ENCODE measurements at places on chromosomes 1 and 21. TPM values are rescaled to one million over a fixed set of nuclear protein-coding genes. Genes with fewer than 3 reads are reported as not detected.
A peak's percentile ranks its signal among the peaks of the same experiment; 100 is the strongest.

CASZ1 gene
- polyA plus RNA-seq = 68.4 TPM

TBX19 gene
- polyA plus RNA-seq = 1.6 TPM

CD2 gene
- polyA plus RNA-seq = 0.19 TPM

WNT4 gene
- polyA plus RNA-seq = 3.2 TPM

GRCh38 chr21:22468893-22469292, 1470.7 kb downstream of the NCAM2 start:
- no peak for DNase-seq

DNA sequence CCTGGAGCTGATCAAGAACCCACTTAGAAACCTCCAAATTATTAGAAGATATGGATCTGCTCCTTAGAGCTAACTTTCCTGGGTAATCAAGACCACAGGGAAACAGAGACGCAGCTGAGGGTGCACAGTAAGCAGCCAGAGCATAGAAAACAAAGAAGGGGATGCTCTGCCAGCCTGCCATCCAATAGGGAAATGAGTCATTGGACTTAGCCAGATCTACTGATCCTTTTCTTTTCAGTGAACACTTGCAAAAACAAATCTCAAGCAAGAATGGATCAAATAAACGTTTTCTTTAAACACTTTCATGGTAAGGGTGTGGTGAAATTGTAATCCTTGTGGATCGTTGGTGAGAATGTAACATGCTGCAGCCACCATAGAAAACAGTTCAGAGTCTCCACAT, 474.0 kb downstream of the LTN1 start:
- no peak for DNase-seq

- peak; percentile 51 for DNase-seq
Observed at GRCh38 chr1:12380326-12381249, 150.8 kb downstream of the VPS13D start.

DNA sequence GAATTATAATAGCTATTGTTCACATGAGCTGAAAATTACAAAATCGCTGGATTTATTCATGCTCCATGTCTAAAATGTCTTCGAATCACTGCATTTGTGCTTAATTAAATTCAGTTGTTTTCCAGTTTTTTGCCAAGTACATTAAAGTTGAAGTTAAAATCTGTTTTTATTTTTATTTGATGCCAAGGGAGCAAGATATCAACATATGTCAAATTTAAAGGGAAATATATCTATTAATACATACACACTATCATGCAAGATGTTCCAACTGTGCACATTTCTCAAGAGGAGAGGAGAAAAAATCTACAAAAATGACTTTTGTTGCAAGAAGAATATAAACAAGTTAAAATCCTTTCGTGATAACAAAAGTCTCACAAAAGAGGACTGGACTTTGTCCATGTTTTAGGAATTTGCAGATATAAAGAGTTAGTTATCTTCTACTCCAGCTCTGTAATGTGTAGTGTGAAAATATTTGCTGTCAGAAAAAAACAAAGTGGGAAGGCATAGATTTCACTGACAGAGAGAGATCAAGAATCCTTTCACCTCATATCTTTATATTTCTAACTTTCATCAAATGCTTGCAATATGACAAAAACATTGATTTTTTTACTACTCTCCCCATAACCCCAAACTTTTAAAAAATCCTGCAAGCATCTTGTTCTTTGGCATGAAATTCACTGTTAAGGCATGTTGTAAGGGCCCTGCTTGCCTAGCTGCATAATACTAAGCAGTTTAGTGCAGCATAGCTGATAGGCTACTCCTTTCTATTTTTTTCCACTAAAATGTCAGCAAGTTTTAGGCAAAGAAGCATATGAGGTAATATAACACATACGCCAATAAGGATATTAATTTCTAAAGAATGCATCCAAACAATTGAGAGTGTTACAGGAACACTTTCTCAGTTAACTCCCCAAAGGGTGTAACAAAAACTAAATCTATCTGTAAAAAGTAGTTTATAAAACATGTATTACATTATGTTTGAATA, 340.2 kb upstream of the ADAMTS5 start:
- DNase-seq = peak; percentile 92

GRCh38 chr1:235063068-235063765, 65.4 kb downstream of the TOMM20 start:
- no peak for DNase-seq

- peak; percentile 44 for DNase-seq
Observed at GRCh38 chr1:28129150-28129549, 40.7 kb upstream of the EYA3 start.

DNA sequence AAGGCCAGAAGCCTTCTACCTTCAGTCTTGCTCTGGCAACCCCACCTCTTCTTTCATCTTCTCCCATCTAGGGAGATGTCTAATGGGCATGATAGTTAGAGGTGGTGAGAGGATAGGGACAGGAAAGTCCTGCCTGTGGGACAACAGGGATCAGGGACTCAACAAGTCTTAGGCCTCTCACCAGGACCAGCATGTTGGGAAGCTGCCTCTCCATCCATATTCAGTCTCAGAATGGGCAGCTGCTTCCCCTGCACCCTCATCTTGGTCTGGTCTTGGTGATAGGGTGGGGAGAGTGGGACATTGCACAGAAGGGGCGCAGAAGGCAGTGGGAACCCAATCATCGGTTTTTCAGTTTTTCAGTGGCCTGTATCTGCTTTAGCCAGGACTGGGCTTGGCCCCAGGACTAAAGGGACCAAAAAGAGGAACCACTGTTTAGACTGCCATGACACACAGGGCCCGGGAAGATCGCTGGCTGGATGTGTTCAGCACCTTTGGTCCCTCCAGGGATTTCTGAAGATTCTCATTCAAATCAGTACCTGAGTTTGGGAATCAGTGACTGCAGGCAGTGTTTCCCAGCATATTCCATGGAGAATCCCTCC, 12.7 kb downstream of the RHEX start:
- DNase-seq = no peak

- DNase-seq = no peak
Observed at GRCh38 chr1:83583351-83584014, 415.4 kb downstream of the TTLL7 start.

- no peak for DNase-seq
Observed at GRCh38 chr1:41700986-41701535, 216.6 kb upstream of the EDN2 start.

DNA sequence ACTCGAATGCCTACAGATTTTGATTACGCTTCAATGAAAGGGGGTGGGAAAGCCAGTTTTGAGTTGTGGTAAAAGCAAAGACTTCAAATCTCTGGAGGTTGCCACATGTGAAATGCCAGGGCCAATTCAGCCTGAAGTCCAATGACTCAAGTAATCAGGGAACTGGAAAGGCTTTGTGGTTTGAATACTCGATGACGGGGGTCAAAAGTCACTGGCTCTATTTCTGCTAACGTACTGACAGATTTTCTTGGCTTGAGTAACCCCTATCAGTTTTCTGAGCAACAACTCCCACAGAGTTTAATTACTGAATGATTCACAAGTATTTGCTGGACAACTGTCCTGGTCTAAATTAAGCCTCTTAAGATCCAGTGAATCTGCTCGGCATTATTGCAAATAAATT, 152.2 kb downstream of the SIPA1L2 start:
- DNase-seq = peak; percentile 67

DNA sequence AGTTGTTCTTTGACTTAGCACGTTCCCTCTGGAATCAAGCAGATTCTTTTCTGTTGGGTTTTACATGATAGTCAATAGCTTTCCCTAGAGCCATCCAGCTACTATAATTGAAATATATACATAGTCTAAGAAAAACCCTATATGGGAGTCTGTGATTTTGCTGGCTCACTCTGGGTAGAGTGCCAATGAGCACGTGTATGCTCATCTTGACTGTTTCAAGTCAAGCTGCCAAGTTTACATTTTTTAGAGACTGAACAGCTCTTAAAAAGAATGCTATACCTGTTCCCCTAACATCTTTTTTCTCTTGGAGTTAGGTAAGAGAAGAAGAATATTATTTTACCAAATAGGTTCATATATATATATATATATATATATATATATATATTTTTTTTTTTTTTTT, 182.8 kb upstream of the NRIP1 start:
- no peak for DNase-seq

DNA sequence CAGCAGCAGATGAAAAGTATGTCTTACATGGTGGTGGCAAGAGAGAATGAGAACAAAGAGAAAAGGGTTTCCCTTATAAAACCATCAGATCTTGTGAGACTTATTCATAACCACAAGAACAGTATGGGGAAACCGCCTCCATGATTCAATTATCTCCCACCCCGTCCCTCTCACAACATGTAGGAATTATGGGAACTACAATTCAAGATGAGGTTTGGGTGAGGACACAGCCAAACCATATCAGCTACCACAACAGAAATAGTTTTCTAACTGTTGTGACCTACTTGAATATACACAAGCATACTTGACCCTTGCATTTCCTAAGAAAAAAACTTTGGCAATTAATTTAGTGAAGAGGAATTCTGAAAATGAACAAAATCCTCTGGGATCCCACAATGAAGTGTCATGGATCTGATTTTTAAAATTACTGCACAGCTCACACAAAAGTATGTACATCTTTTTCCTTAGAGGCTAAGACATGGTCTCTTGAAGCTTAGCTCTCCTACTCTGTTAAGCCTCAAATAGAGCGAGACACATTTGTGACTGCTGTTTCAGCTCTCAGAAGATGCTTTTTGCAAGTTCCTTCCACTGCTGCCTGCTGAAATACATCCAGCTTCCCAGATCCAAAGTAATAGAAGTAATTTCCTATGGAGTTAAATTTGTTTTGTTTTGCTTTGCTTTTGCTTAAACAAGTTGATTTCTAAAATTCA, 265.8 kb downstream of the DPYD start:
- DNase-seq = peak; percentile 77
